Upper lobe of right lung (tissue), 1 donor: ENCODE measurements at places on chromosomes 1 and 21. TPM values are rescaled to one million over a fixed set of nuclear protein-coding genes. Genes with fewer than 3 reads are reported as not detected.

The HSD3B2 gene
- not detected for total RNA-seq

The CRP gene
- total RNA-seq: 0.26 TPM

DNA sequence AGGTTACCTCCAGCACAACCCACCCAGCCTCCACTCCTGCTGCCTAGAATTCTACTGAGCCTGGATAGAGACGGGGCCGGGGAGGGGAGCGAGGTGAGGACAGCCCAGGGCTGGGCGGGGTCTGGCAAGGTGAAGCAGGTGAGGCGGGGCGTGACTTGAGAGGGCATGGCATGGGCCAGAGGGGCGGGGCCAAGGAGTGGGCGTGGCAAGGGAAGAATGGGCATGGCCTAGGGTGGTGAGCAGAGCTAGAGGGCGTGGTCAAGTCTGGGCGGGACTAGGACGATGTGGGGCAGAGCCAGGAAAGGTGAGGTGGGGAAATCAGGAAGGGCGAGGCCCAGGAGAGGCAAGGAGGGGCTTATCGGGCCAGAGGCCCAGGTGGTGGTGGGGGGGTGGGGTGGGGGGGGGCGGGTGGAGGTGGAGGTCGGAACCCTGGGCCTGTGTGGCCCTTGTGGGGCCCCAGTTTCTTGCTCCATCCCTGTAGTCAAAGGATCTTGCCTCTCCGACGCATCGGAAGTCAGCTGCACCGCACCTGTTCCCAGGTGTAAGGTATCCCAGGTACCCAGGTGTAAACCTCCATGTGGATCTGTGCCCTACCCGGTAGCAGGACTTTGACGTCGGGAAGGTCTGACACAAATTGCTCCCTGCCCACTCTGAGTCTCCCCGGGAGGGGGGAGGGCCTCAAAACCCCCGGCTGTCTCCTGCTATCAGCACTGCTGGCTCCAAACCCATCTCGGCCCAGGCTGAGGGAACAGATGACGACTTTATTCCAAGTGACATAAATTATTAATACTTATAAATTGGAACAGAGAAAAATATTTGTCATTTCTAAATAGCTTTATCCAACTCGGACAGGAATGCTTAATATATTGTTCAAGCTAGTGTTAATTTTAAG lies 32.9 kb upstream of the UTS2 start:
- DNase-seq: peak; percentile 95

DNA sequence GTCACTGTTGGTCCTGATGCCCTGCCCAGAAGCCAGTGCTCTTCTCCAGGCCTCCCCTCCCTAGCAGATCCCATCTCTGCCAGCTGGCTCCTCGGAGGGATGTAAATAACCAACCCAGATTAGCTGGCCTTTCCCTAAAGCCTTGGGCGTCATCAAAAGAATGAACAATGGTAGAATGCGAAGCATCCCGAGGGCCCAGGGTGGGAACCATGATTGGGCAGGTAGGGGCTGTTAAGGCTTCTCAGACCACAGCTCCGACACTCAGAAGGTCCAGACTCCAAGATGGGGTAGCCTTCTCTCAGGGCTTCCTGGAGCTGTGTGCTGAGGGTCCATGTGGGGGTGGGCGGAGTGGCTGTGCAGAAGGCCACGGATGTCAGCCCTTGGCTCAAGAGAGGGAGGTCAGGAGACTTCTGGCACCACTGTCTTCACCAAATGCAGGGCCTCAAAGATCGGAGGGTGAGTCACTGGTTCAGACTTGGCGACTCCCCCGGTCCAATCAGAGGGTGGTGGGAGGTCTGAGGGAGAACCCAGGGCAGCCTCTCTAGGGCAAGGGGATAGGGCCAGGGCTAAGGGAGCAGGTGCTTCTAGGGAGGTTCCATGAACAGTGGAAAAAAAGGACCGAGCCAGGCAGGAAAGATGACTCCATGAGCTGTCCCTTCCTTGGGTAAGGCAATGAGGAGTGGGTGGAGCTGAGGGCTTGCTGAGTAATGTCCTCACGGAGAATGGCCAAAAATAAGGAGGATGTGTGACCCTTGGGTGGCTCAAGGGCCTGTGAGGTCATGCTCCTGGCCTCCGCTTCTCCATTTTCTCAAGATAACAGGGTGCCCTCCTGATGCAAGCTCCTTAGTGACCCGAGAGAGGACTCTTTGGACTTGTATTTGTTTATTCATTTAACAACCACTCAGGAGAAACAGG lies 58.4 kb upstream of the EPS8L3 start:
- no peak for DNase-seq

- no peak for DNase-seq
Observed at GRCh38 chr1:94434365-94435045, 16.3 kb downstream of the ABCD3 start.

- no peak for DNase-seq
Observed at GRCh38 chr1:205204552-205204951, 7.0 kb downstream of the DSTYK start.

DNA sequence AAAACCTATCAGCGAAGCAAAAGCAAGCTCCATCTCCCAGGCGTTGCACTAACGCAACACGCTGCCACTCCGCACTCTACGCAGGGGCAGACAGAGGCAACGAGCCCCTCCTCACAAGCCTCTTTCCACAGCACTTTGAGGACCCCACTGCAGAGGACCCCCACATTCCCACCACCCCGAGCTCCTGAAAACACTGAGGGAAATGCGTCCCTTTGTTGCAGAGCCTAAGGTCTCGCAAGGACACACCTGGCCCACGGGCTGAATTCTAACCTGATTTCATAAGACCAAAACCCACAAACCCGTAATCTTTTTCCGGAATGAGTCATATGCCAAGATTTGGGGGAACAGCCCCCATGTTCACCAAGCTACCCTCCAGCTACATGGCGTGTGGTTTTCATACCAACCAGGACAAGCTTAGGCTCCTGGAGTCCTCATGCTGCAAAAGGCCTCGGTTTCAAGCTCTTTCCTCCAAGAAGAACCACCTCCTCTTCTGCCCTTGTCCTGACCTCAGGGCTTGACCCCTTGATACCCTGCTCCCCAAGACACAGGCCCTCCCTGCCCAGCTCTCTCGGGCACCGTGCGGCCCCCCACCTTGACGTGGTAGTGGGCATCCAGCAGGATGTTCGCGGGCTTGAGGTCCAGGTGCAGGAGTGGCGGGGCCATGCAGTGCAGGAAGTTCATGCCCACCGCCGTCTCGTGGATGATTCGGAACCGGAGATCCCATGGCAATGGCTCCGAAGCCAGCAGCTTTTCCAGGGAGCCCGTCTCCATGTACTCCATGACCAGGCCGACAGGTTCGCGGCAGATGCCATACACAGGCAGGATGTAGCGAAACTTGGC lies 10.7 kb downstream of the RIPK4 start:
- no peak for DNase-seq

DNA sequence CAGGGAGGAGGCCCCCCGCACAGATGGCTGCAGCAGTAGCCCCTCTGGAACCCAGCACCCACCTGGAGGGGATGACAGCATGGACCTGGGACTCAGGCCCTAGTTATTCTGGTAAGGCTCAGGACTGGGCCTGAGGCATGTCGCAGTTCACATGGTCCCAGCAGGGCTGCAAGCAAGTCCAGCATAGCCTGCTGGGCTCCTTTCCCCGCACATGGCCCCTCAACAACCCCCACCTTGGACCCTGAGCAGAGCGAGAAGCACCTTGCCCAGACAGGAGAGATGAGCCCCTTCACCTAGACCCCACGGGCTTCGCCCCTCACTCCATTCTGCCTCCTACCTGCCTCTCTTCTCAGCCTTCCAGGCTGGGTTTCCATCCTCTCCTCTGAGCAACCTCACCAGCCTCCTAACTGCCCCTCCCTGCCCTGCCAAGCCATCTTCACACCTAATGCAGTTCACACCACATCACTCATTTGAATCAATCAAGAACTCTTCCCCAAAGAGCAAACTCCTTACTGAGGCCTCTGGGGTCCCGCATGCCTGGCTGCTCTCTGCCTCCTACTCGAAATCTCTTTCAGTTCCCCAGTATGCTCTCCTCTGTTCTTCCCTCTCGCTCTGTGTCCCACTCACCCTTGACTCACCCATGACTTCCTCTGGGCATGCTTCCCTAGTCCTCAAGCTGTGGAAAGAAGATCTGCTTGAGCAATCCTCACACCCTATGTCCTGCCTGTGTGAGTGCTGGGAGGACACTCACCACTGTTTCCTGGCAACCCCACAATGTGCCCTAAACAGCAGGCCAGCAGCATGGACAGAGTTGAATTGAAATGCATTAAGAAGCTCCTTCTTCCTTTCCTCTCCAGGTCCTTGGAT lies 9.4 kb upstream of the THEMIS2 start:
- DNase-seq: peak; percentile 72
